NCI-H1092 (cell line): ENCODE measurements at places on chromosomes 12 and 14.

- peak; percentile 91 for DNase-seq
Measured at GRCh38 chr14:94936401-94936892, 166.5 kb upstream of the GSC start.

DNA sequence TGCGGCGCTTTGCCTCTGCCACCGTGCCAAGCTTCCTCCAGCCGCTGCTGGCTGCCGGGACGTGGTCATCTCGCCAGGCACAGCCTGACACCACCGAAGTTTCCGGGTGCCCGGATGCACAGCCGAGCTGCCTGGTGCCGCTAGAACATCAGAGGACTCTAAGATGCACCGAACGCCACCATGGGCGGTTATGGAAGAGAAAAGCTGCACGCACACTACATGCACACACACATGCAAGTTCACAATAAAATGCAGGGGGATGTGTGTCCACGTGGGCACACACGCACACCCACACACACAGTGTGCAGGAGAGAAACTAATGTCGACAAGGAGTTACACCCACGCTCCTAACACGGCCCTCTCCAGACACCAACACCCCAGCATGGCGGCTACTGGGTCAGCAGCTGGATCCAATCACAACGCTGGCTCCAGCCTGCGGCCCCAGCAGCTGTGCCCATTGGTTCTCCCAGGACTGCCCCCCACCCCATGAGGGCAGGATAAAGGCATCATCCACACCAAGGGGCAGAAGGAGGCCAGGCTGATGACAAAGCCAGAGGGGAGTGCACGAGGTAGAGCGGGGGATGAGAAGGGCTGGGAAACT is 82.7 kb downstream of the BCL11B start:
- DNase-seq, result no peak

- DNase-seq, result no peak
Measured at GRCh38 chr12:127903146-127903545, 363.8 kb upstream of the TMEM132C start.

- no peak for DNase-seq
Measured at GRCh38 chr12:93441081-93441616, 598 bp downstream of the UBE2N start.

DNA sequence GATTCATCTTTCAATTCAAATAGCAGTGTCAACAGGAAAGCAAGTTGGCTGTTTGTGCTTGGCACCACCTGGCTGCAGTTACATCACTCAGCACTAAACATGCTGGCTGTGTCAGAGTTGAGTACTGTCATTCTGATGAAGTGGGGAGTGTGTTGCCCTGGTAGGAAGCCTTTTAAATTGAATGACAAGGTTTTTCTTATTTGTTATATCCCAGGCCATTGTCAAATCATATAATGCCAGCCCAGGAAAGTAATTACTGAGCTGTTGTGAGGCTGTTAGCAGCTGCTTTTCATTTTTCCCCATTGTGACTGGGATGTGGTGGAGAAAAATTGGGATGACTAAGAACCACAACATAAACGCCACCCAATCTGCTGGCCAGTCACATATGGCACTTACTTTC is 106.5 kb upstream of the PRKD1 start:
- DNase-seq, result peak; percentile 50

DNA sequence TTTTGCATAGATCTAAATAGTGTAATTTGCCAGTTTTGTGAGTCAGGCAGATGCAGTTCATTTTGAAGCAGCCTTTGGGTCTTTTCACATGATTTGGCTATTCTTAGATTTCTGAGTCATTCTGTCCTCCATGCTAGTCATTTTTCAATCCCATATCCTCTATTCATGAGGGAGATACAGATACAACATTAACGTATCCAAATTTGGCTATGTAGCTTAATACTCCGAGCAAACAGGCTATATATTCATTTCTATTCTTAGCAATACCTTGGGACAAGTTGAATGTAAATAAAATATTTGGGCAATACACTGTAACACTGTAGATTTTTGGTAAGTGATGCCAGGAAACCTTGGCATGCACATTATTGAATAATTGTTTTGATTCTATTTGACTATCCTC is 270.7 kb upstream of the PDE3A start:
- DNase-seq, result no peak

DNA sequence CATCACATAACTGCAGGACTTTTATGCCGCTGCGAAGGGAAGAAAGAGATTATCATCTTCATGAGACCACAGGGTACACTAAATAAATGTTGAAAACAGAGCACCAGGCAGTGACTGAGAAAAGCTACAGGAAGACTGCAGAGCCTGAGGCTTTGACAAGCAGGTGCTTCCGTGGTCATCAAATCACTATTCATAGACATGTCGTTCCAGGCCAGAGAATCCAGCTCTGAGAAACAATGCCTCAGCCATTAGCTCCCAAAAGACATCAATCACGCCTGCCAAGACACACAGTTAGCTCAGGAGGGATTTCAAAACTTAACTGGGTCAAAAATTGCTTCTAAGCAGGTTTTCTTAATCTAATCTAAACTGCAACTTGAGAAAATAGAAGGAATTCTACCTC is 47.2 kb upstream of the GARIN6 start:
- no peak for DNase-seq
